ENCODE measurements at places on chromosomes 6 and 20.

DNA sequence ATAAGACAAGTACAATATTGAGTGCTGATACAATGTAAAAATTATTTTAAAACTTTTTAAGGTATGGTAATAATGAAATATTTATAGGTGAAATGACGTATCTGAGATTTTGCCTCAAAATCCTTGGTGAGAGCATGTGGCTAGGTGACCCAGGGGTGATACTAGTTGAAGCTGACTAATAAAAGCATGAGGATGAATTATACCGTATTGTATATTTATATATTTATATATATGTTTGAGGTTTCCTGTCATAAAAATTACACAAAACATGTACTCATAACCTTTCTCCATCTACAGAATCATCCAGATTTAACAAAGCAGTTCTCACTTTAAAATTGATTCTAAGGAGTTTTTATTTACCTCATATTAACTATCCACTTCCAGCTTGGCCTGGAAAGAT lies 358.1 kb downstream of the CDKAL1 start:
- no peak for DNase-seq

- DNase-seq, result no peak
These were observed 143.4 kb downstream of the FAM83B start for GRCh38 chr6:54990001-54990400.

- DNase-seq, result no peak
These were observed 87.7 kb downstream of the IYD start for GRCh38 chr6:150456466-150456865.

DNA sequence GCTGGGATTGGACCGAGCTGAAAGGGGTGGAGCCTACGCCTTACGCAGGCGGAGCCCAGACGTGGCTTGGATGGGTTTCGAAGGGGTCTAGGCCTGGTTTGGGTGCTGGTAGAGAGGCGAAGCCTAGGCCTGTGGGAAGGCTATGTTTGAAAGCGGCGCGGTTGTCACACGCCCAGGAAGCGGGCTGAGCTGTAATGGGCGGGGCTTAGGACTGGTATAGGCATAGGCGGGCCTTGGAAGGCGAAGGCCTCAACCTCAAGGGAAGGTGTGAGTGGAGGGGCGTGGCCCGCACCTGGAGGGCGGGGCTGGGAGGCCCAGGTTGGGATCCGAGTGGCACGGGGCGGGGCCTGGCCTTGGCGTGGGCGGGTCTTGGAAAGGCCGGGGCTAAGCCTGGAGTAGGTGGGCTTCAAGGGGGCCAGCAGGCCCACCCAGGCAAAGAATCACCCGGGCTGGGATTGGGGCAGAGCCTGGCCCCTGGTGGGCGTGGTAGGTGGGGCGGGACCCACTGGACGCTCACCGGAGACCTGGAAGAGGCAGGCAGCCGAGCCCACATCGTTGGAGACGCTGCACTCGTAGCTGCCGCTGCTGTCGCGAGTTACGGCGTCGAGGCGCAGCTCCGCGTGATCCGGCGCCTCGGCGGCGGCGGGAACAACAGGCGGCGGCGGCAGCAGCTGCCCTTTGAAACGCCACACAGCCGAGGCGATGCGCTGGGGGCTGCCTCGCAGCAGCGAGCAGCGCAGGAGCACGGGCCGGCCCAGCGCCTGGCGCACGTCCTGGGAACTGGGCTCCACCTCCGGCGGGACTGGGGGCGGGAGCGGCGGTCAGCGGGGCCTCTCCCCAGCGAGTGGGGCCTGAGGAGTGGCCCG lies 49.0 kb downstream of the MDGA1 start:
- DNase-seq, result no peak

DNA sequence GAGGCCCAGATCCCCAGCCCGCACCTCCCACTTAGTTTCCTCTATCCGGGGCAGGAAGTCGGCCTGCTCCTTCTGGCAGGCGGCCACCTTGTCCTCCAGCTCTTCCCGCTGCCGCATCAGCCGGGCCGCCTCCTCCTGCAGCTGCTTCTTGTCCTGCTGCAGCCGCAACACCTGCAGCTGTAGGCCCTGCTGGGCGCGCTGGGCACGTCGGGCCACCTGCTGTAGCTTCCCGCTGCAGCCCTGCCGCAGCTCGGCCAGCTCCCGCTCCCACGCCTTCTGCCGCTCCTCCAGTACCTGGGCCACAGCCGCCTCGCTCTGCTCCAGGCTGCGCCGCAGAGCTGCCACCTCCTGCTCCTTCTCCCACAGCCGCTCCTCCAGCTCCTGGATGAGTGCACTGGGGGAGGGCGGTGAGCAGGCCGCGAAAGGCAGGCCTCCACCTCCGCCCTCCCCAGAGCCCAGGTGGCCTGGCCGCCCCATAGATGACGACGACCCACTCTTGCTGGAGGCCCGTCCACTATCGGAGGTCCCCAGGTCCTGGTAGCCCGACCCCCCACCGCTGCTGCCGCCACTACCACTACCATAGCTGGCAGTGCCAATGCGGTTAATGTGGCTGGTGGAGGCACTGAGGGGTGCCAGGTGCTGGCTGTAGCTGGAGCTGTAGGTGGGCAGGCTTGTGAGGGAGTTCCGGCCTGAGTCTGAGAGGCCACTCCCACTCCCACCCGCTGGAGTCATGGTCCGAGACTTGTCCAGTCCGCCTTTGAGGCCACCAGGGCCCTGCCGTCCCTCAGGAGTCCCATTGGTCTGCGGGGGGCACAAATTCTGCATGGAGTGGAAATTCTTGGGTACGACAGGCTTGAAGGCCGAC lies 6.0 kb upstream of the FASTKD5 start:
- DNase-seq, result no peak

DNA sequence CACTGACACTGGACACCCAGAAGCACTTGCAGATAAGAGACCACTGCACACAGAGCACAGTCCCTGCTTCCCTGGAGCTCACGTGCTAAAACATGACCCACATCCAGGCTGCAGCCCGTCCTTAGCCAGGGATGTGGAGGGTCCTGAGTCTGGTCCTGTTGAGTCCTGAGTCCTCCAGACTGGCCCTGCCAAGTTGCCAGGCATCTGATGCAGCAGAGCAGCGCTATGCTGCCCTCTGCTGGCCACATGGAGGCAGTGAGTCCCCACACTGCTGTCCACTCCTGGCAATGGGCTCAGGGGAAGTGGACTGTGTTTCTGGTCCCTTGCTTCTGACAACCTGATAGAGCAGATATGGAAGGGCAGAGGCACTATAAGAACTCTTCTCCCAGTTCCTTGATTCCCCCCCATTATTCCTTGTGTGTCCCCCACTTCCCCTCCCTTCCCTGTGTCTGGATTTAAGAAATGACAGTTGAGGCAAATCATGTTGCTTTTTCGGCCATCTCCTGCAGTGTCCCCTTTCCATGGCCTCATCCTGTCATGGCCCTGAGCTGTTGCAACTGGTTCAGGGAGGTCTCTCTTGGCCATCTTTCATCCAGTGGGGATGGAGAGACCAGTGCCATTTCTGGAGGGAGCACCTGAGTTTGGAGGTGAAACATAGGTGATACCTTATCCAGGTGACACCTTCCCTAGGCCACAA lies 86.0 kb downstream of the DHX35 start:
- peak; percentile 39 for DNase-seq

GRCh38 chr6:106530502-106530901 lies 98.8 kb downstream of the RTN4IP1 start:
- no peak for DNase-seq

- DNase-seq, result no peak
These were observed 6.5 kb upstream of the PSORS1C2 start for GRCh38 chr6:31145386-31145785.

- DNase-seq, result no peak
These were observed 147.1 kb downstream of the LRFN2 start for GRCh38 chr6:40440053-40440452.

DNA sequence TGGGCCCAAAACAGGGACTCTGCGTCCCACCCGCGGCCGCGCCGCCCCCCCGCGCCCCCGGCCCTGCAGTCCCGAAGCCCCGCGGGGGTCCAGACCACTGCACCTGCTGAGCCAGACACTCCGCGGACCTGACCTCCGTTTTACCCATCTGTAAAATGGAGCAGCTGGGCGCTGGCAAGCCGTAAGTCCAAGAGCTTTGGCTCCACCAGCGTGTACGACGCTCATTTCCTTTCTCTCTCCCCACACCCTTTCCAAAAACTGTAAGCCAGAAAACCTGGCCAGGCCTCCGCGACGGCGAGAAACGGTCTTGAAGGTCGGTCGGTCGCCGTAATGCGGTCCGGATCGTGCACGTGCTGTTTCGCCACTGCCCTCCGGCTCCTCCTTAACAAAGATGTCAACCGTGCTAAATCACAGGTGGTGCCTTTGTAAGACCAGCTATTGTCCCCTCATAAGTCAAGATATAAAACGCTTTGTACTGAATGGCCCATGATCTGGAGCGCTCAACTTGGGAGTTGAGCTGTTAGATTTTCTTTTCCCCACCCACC lies 7.8 kb upstream of the NR2E1 start:
- no peak for DNase-seq

GRCh38 chr20:53328961-53329360 lies 264.7 kb downstream of the ZNF217 start:
- DNase-seq, result no peak

GRCh38 chr6:107941627-107942026 lies 16.4 kb downstream of the SEC63 start:
- no peak for DNase-seq

GRCh38 chr6:137236581-137237355 lies 17.6 kb upstream of the IFNGR1 start:
- no peak for DNase-seq

- DNase-seq, result no peak
These were observed 28.4 kb downstream of the UQCC2 start for GRCh38 chr6:33683051-33683571.

Data from NCI-H1694 (cell line).